ENCODE measurements at places on chromosomes 1 and 21.

DNA sequence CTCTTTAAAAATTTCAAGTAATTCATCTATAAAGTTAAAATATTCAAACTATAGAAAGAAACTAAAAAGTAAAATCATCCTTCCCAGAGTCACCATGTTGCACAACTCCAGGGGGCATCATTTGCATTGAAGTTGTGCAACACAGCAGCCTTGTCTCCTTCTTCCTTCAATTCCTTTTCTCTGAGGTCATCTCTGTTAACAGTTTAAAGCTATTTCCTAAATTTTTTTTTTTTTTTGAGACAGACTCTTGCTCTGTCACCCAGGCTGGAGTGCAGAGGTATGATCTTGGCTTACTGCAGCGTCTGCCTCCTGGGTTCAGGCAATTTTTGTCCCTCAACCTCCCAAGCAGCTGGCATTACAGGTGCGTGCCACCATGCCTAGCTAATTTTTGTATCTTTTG is 7.1 kb downstream of the RHBG start:
- DNase-seq: no peak

- DNase-seq: no peak
Observed at GRCh38 chr1:59593798-59594790, 220.7 kb upstream of the HOOK1 start.

DNA sequence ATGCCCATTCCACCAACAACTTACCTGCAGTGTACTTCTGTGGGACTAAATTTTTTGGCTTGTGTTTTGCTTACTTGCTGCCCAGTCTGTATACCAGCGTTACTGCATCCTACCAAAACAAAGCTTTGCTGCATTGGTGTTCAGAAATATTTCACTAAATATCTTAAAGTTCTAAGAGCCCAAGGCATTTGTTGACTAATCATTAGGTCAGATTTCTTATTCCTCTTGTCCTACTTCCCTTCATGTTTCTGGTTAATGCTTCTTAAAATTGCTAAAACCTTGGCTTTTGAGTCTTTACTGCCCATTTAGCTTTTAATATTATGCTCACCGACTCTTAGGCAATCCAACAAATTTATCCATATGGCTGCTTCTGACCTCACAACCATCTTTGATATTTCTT is 161.8 kb downstream of the DPYD start:
- no peak for DNase-seq

DNA sequence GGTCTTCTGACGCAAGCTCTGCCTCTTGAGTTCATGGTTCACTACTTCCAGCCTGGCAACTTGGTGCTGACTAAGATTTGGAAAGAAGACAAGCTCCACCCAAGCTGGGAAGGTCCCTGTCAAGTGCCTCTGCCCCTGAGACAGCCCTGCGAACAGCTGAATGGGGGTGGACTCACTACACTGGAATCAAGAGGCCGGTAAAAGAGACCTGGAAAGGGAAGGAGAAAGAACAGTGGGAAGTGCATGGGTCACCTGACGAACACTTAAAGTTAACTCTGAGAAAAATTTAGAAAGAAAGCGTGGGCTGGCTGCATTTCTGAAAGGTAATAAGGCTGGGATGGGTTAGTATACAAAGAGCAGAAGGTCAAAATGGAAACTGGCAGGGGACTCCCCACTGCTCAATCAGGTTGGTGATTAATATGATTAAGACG is 26.1 kb upstream of the ZNF496 start:
- DNase-seq: no peak

DNA sequence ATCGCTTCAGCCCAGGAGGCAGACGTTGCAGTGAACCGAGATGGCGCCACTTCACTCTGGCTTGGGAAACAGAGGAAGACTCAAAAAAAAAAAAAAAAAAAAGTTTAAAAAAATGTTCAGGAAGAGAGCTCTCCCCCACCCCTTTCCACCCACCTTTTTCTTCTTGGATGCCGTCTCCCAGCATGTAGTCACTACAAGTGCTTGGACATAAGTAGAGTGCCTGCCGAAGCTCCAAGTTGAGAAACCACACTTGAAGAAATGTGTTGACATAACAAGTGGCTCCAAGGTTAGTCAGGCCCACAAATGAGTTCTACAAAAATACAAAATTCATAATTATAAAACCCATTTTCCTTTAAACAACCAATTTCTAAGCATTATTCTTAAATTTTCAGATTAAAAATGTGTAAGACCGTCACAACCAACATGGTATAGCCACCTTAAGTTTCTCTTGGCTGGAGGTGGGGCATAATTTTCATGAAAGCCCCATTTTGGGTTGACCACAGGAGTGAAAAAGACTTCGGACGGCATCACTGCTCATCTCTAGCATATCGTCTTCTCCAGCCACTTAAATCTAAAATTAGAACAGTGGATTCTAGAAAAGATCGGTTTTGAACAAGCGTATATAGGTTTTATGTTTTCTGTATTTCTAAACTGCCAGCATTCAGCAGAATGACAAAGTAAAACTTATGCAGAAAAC is 26.4 kb downstream of the USP48 start:
- DNase-seq: no peak

Data from stimulated activated CD4-positive, alpha-beta T cell treated with anti-CD3 and anti-CD28 coated beads, Interleukin-1b, Interleukin-23, amount 100 ng/mL, for 1 hour (primary cell).